ENCODE measurements at places on chromosomes 16 and 17.

DNA sequence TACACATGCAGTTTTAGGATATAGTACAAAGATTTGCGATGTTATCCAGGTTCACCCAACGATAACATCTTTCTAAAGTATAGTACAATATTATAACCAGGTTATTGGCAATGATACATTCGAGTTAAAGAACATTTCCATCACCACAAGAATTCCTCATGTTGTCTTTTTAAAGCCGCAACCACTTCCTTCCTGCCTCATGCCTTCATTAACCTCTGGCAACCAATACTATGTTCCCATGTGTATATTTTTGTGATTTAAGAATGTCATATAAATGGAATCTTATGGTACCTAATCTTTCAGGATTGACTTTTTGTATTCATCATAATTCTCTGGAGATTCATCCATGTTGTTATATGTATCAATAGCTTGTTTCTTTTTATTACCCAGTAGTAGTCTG is 1183.2 kb downstream of the CDH11 start:
- H3K4me1 ChIP-seq = no peaks in the 10 kb centered on the region
- no peak for DNase-seq
- no peak overlapping the region for H3K27ac ChIP-seq
- H3K4me3 ChIP-seq = no peak overlapping the region
- H3K36me3 ChIP-seq = no peaks in the 10 kb centered on the region

- no peak overlapping the region for H3K4me3 ChIP-seq
- no peaks in the 10 kb centered on the region for H3K36me3 ChIP-seq
- no peak overlapping the region for H3K27ac ChIP-seq
- H3K4me1 ChIP-seq = no peaks in the 10 kb centered on the region
- H3K27me3 ChIP-seq = no peaks in the 10 kb centered on the region
Measured at GRCh38 chr17:31415004-31415454, 23.6 kb downstream of the RAB11FIP4 start.

GRCh38 chr16:66695471-66695934 is 1.0 kb downstream of the CMTM4 start:
- no peak for DNase-seq
- no peaks in the 10 kb centered on the region for H3K36me3 ChIP-seq
- H3K4me3 ChIP-seq = peak overlapping the region; percentile 70
- peaks cover 30% of the 10 kb centered on the region for H3K27me3 ChIP-seq
- H3K27ac ChIP-seq = peak overlapping the region; percentile 52

DNA sequence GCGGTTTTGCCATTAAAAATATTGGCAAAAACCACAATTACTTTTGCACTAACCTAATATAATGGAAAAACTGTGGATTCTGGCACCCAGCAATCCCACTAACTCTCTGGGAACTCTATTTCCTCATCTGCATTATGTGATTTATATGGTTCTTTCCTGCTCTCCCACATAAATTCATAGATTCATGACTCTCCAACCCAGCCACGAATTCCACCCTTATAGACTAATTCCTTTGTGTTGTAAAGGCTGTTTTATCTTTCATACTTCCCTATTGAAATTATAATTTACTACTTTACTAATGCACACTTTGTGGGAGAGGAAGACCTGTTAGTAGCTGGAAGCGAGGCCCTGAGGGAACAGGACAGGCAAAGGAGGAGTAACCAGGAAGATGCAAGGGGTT is 88.4 kb upstream of the GNAO1 start:
- no peaks in the 10 kb centered on the region for H3K36me3 ChIP-seq
- no peak for DNase-seq
- H3K4me3 ChIP-seq = no peak overlapping the region
- H3K4me1 ChIP-seq = no peaks in the 10 kb centered on the region

- no peaks in the 10 kb centered on the region for H3K4me1 ChIP-seq
- H3K36me3 ChIP-seq = peaks cover 2% of the 10 kb centered on the region
- H3K27me3 ChIP-seq = no peaks in the 10 kb centered on the region
- no peak overlapping the region for H3K4me3 ChIP-seq
- DNase-seq = no peak
- H3K27ac ChIP-seq = no peak overlapping the region
Measured at GRCh38 chr16:4339909-4340308, 11.2 kb downstream of the PAM16 start.

DNA sequence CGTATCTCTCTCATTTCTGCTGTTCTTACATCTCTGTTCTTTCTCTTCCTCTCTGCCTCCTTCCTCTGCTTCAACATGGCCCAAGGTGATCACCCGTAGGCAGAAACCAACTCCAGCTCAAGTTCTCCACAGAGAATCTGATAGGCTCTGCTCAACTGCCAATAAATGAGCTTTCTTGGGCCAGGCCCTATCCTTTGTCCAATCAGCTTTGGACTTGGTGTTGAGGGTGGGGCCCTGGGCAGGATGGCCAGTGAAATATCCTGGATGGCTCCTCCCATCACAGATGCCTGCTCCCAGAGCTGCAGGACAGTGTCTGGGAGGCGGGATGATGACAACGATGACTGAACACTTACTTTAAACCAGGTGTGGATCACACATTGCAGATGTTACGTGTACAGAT is 17.4 kb upstream of the BRD7 start:
- no peaks in the 10 kb centered on the region for H3K27me3 ChIP-seq
- no peak overlapping the region for H3K4me3 ChIP-seq
- no peaks in the 10 kb centered on the region for H3K36me3 ChIP-seq
- no peaks in the 10 kb centered on the region for H3K4me1 ChIP-seq

- no peak overlapping the region for H3K27ac ChIP-seq
- H3K36me3 ChIP-seq = no peaks in the 10 kb centered on the region
- H3K27me3 ChIP-seq = no peaks in the 10 kb centered on the region
- H3K4me1 ChIP-seq = no peaks in the 10 kb centered on the region
Measured at GRCh38 chr16:50972876-50973275, 178.2 kb downstream of the SALL1 start.

GRCh38 chr16:85986931-85987749 is 88.2 kb downstream of the IRF8 start:
- peaks cover 81% of the 10 kb centered on the region for H3K4me1 ChIP-seq
- peak overlapping the region; percentile 13 for H3K4me3 ChIP-seq
- no peaks in the 10 kb centered on the region for H3K36me3 ChIP-seq
- peaks cover 2% of the 10 kb centered on the region for H3K27me3 ChIP-seq

DNA sequence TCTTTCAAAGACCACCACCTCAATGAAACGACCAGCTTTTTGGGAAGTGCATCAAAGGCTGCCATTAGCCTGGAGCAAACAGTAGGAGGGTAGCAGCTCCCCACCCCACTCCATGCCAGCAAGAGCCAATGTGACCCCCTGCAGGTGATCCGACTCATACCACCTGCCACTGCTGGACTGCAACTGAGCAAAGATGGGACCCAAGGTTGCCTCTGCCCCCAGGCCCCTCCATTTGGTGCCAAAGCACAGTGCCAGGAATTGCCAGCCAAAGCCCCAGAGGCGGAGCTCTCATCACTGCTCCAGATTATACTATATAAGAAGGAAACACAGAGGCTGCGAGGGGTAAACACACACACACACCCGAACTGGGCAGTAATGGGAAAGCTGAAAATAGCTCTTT is 8.3 kb downstream of the PITPNM3 start:
- H3K36me3 ChIP-seq = no peaks in the 10 kb centered on the region
- H3K4me1 ChIP-seq = peaks cover 9% of the 10 kb centered on the region
- no peak for DNase-seq
- no peak overlapping the region for H3K4me3 ChIP-seq
- H3K27ac ChIP-seq = no peak overlapping the region
- peaks cover 8% of the 10 kb centered on the region for H3K27me3 ChIP-seq

DNA sequence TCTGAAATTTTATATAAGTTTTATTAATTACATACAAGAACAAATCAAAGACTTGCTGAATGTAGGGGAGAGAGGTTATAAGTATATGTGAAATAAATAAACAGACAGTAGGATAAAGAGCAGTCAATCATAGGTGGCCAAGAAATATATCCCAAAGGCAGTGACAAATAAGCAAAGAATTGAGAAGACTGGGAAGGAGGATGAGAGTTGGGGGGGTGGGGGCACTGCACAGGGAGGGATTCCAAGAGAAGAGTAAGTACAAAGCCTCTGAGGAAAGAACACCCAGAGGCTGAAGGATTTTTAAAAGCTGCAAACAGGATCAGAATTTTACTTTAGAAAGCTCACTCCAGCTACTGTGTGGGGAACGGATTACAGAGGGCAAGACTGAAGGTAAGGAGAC is 2.8 kb downstream of the PELP1 start:
- H3K4me3 ChIP-seq = no peak overlapping the region
- no peak for DNase-seq
- H3K27ac ChIP-seq = no peak overlapping the region
- H3K36me3 ChIP-seq = peaks cover 39% of the 10 kb centered on the region
- H3K27me3 ChIP-seq = no peaks in the 10 kb centered on the region
- H3K4me1 ChIP-seq = peaks cover 66% of the 10 kb centered on the region

- no peaks in the 10 kb centered on the region for H3K27me3 ChIP-seq
- peaks cover 67% of the 10 kb centered on the region for H3K36me3 ChIP-seq
- no peak for DNase-seq
- peak overlapping the region; percentile 96 for H3K27ac ChIP-seq
Measured at GRCh38 chr17:45308840-45309239, 8.0 kb downstream of the MAP3K14 start.

DNA sequence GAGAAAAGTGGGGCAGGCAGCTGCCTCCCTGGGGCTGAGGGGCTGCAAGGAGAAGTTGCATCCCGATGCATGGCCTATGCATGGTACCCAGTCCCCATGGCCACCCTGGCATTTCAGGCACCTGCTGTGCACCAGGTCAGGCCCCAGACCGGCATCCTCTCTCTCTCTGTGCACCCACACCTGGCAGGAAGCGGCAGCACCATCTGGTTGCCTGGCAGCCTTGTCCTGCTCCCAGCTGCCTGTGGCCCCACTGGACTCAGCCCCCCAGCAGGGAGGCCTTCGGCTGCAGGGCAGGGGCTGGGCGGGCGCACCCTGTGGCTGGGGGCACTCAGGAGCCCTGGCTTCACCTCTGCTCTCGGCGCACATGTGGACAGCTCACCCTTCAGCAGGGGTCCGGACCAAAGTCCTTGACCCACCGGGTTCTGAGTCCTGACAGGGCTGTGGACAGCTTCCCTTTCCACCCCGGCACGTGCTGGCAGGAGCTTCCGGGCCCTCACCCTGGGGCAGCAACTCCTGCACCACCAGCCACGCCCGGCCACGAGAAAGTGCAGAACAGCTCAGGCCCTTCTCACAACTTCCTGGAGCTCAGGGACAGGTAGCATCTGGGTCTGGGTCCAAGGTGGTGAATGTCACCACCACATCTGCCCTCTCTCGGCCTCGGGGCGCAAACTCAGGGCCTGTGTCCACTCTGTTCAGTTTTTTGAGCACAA is 36.7 kb downstream of the CTU2 start:
- no peak overlapping the region for H3K4me3 ChIP-seq
- H3K4me1 ChIP-seq = peaks cover 26% of the 10 kb centered on the region
- H3K27me3 ChIP-seq = no peaks in the 10 kb centered on the region
- no peak overlapping the region for H3K27ac ChIP-seq
- DNase-seq = no peak

GRCh38 chr17:80063830-80064585 is 27.6 kb downstream of the CCDC40 start:
- H3K4me1 ChIP-seq = no peaks in the 10 kb centered on the region
- H3K27ac ChIP-seq = no peak overlapping the region
- H3K36me3 ChIP-seq = no peaks in the 10 kb centered on the region
- no peak for DNase-seq
- H3K27me3 ChIP-seq = no peaks in the 10 kb centered on the region

- no peaks in the 10 kb centered on the region for H3K4me1 ChIP-seq
- no peaks in the 10 kb centered on the region for H3K27me3 ChIP-seq
- no peak overlapping the region for H3K4me3 ChIP-seq
- DNase-seq = no peak
Measured at GRCh38 chr16:62701426-62701825, 665.2 kb upstream of the CDH8 start.

DNA sequence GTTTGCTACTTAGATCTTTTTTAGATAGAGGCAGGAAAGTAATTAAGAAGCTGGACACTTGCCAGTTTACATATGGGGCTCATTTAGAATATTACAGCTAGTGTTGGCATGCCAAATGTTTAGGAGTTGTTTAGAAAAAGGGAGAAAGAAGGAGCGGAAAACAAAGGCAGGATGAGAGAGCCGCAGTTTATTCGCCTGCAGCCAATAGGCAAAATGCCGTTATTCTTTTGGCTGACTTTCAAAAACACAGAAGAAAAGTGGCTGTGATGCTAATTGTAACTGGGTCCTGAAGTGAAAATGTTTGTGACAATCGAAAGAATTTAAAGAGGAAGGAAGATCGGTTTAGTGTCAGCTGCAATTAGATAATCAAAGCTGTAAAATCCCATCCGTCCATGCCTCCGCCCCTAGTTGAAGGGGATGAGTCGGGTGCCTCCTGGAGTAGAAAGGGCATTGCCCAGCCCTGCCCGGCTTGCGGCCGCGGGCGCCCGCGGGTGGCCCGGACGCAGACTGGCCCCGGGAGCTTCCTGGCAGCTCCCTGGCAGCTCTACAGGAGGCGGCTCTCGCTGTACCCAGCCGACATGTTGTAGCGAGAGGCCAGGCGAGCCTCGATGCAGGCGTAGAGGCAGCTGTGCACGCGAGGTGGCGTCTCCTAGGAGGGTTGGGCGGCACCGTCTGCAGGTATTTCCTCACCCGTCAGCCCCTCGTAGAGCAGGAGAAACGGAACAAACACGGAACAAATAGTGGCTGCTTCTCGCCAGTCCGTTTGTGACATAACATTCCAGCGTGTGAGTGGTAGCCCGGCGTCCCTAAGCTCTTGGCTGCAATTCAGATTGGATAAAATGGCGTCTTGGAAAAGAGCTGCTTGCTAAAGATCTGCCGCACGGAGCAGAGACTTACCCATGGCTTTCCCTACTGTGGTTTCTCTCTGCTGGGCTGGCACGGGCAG is 82.2 kb downstream of the TNRC6C start:
- H3K4me1 ChIP-seq = peaks cover 18% of the 10 kb centered on the region
- no peaks in the 10 kb centered on the region for H3K27me3 ChIP-seq
- H3K4me3 ChIP-seq = peak overlapping the region; percentile 74
- H3K27ac ChIP-seq = peak overlapping the region; percentile 47

DNA sequence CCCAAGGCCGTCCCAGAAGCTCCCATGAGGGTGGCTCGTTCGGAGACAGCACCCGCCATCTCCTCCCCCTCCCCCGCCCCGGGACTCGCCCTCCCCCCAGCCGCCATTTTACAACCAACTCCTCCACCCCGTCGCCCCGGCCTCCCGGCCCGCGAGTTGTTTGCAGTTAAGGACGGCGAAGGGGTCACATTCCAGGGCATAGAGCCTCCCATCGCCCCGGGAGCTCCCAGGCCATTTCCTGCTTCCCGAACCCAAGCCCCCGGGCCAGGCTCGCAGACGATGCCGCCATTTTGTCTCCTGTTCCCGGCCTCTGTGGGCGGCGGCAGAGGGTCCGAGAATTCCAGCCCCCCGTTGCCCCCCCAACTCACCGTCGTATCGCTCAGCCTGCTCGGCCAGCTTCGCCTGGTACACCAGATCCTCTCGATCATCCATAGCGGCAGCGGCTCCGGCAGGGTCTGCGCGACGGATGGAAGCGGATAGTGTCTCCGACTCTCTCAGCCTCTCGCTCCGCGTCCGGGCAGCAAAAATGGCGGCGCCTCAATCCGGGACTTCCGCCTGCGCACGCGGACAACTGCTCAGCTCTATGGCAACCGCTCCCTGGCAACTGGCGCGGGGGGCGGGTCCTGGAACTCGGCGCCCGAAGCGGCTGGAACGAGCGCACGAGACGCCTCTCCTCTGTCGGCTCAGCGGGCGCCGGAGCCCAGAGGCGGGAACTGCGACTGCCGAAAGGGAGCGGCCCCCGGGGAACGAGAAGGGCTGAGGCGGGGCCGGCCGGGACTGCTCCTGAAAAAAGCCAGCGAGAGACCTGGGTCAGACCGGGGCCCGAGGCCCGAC is at the start of gene YWHAE:
TSS of gene YWHAE (minus strand) at position 544 of the 834 bp plus-strand sequence. CDS start at position 432, 112 bp downstream.
- H3K27ac ChIP-seq = peak within 1 kb of the TSS; percentile 100
- peaks cover 36% of the 10 kb centered on the region for H3K36me3 ChIP-seq
- H3K4me1 ChIP-seq = peaks cover 37% of the 10 kb centered on the region
- peak; percentile 98 for DNase-seq
